ENCODE measurements at places on chromosomes 12 and 14.

GRCh38 chr12:115500872-115501271, 776.6 kb downstream of the MED13L start:
- no peak for DNase-seq

- no peak for DNase-seq
Observed at GRCh38 chr14:103281496-103282231, 52.4 kb upstream of the EIF5 start.

GRCh38 chr14:52219488-52220084, 47.9 kb upstream of the PTGDR start:
- no peak for DNase-seq

- DNase-seq: no peak
Observed at GRCh38 chr12:128794661-128795529, 28.9 kb downstream of the SLC15A4 start.

DNA sequence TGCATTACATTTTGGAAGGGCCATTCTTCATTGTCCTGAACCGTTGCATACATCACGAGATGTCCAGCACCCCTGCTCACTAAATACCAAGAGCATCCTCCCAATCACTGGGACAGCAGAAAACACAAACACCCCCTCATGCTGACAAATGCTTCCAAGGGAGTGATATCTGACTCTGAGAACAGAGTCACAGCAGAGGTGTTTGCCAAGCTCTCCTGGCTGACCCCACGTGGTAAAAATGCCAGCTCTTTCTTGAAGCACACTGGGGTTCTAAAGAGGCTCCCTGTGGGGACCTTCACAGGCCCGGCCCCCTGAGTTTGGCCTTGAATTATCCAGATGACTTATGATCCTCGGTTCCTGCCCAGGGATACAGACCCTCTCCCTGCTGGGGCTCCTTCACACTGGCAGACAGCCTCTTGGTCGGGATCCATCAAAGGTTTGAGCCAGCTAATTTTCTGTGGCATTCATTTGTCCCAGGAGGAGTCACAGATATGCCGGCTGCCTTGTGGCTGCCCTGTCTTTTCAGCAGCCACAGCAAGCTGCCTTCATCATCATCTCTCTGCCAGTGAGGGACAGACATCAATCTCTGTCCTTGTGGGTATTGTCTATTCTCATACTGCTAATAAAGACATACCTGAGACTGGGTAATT, 43.1 kb upstream of the PSMC1 start:
- DNase-seq: no peak

DNA sequence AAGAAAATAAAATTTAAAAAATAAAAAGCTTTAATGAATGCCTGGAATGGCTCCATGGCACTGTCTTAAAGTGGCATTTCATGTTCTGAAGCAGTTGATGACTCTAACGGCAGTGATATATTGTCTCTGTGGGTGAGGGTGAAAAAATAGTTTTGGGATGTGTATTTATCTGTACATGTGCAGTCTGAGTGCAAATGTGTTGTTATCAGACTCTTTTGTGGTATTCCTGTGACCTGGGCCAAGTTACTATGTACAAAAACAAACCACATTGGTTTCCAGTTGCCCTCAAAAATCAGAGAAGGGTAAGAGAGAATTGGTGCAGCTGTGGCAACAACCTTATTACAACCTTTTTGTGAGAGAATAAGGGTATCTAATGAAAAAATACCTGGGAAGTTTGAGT, 81.7 kb upstream of the CCDC91 start:
- DNase-seq: no peak

- no peak for DNase-seq
Observed at GRCh38 chr14:50835280-50835679, 4.3 kb upstream of the NIN start.

DNA sequence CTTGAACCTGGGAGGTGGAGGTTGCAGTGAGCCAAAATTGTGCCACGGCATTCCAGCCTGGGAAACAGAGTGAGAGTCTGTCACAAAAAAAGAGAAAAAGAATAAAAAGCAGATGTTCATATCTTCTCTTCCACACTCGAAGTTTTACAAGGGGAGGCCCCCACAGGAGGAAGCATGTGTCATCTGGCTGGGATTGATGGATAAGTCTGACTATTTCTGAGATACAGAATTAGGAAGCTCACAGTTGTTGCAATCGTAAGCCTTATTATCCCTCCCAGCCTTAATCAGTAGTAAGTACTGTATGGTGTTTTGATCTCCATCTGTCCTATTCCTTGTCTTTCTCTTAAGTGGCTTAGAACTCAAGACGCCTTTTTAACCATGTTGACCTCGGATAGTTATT, 31.9 kb upstream of the RASSF8 start:
- no peak for DNase-seq

- DNase-seq: no peak
Observed at GRCh38 chr12:117485984-117486839, 124.8 kb upstream of the NOS1 start.

GRCh38 chr14:34983148-34983760, 462 bp downstream of the SRP54 start:
- DNase-seq: no peak

GRCh38 chr14:29030970-29031369, 264.4 kb downstream of the FOXG1 start:
- no peak for DNase-seq

GRCh38 chr14:102927878-102928411, 5.5 kb downstream of the AMN start:
- no peak for DNase-seq

DNA sequence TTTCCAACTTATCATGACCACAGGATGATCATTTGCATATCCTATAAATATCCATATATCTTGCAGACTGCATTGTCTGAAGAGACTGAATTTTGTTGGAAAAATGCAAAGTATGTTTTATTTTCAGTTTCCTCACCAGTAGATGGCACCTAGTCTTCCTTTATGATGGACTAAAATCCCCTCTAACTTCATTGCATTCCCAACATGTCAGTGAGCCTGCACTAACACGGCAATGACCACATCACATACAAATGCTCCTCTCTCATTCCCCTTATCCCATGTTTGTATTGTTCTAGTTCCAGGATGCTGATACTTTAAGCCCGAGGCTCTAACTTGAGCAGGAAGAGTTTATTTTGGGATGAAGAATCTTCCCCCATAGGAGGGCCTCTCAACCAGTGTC, 24.7 kb upstream of the MYBPC1 start:
- no peak for DNase-seq

- DNase-seq: no peak
Observed at GRCh38 chr12:55816881-55817344, 611 bp downstream of the SARNP start.

GRCh38 chr14:67653651-67654280, 20.7 kb downstream of the VTI1B start:
- no peak for DNase-seq

GRCh38 chr14:23252420-23253333, 14.9 kb downstream of the RNF212B start:
- DNase-seq: no peak

DNA sequence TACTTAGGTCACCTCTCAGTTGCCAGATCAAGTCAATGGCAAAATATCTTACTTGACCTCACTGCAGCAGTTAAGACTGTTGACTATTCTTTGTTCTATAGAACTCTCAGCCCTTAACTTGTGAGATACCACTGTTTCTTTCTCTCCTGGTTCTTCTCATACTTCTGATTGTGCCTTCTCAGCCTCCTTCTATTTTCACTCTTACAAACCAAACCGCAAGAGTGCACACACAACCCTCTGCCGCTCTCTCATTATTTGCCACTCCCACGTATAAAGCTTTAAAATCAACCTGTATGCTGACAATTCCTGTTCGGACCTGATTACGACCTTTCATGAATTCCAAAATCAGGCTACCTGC, 4.5 kb downstream of the E2F7 start:
- DNase-seq: no peak

- DNase-seq: no peak
Observed at GRCh38 chr14:46626876-46627275, 24.7 kb downstream of the RPL10L start.

- DNase-seq: no peak
Observed at GRCh38 chr14:94320243-94320642, 2.9 kb downstream of the SERPINA6 start.

DNA sequence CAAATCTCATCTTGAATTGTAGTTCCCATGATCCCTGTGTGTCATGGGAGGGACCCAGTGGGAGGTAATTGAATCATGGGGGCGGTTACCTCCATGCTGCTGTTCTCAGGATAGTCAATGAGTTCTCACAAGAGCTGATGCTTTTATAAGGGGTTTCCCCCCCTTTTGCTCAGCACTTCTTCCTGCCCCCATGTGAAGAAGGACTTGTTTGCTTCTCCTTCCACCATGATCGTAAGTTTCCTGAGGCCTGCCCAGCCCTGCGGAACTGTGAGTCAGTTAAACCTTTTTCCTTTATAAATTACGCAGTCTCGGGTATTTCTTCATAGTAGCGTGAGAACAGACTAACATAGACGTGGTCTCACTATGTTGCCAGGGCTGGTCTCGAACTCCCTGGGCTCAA, 56.1 kb upstream of the EIF5 start:
- no peak for DNase-seq

- DNase-seq: no peak
Observed at GRCh38 chr12:111045941-111046340, 125.6 kb upstream of the MYL2 start.

DNA sequence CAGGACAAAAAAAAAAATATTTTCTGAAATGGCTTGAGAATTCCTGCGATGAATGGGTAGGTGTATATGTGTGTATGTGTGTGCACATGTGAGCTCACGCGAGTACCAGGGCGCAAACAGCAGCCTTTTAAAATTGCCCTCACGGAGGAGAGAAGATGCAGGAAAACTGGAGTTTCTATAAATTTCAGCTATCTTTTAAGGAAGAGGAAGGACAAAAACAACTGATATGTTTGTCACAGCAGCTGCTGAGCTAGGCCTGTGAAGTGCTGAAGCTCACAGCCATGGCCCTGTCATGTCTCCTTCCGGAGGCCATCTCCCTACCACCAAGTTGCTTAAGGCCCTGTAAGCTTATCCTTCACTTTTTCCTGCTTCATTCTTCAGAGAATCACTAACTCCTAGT, 40.8 kb downstream of the DUSP16 start:
- DNase-seq: no peak

DNA sequence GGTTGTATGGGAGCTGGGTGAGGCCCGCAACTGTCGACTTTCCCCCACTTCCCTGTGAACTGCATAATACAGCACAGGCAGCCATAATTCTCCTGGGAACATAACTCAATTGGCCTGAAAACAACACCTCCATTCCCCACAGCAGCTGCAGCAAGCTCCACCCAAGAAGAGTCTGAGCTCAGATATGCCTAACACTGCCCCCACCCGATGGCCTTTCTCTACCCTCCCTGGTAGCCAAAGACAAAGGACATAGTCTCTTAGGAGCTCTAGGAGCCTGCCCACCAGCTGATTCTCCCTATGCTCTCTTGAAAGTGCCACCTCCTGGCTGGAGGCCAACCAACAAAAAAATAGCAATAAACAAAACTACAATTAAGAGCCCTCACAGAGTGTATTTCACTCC, 542.7 kb upstream of the LMO3 start:
- DNase-seq: no peak

DNA sequence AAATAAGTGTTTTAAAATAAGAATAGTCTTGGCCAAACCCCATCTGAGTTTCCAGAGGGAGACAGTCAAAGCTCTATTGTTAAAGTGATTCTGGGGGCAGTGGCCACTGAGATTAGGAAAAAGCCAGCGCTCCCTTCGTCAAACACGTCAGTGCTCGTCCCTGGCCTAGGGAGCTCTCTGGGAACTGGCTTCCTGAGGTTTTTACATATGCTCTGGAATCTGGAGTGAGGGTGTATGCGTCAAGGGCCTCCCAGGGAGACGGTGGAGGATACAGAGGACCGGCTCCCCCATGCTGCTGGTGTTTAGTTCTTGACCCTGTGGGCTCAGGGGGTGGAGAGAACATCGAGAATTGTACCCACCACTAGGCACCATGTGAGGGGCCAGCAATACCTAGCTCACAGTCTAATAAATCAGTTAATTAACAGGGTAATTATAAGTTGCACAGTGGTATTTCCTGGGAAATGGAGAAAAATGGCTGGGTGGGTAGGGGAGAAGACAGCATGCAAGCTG, 87.0 kb downstream of the SLC25A47 start:
- DNase-seq: no peak

DNA sequence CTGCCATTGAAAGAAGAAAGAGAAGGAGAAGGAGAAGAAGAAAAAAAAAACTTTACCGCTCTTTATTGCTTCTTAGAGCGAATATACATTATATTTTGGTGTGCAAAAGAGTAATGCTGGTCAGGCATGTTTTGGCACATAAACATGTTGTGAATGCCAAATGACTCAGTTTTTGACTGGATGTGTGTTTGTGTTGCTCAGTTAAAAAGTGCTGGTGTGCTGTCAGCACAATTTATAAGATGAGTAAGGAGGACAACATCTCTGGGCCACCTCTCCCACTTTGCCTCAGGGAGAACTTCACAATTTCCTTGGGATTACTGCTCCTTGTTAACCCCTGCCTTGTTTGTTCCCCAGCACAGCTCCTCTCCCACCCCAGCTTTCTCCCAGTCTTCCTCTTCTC, 584.8 kb downstream of the ETNK1 start:
- no peak for DNase-seq

DNA sequence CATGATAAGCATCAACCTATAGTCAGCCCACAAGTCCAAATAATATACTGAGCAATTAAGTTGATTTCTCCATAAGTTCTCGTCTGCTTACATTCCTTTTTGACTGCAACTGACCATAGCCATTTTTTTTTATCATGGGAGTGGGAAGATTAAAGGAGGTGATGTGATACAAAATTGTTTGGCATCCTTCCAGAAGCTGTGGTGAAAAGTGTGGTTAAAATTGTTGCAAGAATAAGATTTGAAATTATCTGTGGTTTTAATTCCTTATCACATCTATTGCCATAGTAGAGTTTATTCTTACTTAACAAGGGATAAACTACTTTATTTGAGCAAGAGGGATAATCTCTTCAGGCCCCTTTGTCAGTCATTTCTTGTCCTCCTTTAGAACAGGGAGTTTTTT, 50.7 kb downstream of the LIN52 start:
- DNase-seq: no peak

- DNase-seq: no peak
Observed at GRCh38 chr12:18483698-18484325, 222.5 kb downstream of the PIK3C2G start.

- no peak for DNase-seq
Observed at GRCh38 chr12:84186433-84186832, 726.2 kb downstream of the SLC6A15 start.

- DNase-seq: no peak
Observed at GRCh38 chr14:32601906-32602305, 272.8 kb downstream of the AKAP6 start.

DNA sequence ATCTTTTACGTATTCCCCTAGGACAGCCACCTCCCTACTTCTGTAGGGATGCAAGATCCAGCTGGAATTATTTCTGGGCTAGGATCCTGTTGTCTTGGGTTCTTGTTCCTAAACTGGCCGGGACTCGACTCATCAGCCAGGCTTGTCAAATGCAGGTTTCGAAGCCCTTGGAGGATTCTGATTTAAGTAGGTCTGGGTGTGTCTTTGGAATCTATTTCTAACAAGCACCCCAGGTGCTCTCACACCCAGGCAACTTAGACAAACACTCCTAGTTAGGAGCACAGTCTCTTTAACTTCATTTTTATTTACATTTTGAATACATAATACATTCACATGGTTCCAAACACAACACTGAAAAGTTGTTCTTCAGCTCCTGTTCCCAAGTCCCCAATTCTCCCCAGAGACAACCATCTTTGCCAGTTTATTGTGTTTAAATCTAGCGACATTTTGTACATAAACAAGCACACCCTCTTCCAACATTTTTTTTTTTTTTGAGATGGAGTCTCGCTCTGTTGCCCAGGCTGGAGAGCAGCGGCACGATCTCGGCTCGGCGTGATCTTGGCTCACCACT, 20.9 kb downstream of the MORN3 start:
- DNase-seq: no peak

- DNase-seq: no peak
Observed at GRCh38 chr14:52033101-52033642, 35.7 kb downstream of the NID2 start.

All from NK-92 treated with Interleukin-12 subunit alpha and Interleukin-12 subunit beta, amount 100 ng/mL, for 24 hours (cell line).